NCI-H187 treated with DMSO at 0.1 percent for 48 hours (cell line): ENCODE measurements at places on chromosomes 7 and 10.

DNA sequence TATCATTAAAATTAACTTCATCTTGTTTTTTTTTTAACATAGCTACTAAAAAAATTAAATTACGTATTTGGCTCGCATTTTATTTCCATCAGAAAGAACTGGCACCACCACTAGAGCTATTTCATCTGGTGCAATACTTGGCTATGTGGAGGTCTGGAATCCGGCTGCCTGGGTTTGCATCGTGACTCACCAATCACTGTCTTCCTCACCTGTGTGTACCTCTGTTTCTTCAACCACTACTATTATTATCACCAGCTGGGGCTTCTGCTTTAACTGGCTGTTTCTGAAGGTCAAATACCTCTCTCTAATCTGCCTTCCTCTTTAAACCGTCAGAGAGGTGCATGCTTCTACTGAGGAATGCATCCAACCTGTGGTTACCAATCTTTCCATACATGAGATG, 6.5 kb downstream of the WDR91 start:
- DNase-seq, result no peak

DNA sequence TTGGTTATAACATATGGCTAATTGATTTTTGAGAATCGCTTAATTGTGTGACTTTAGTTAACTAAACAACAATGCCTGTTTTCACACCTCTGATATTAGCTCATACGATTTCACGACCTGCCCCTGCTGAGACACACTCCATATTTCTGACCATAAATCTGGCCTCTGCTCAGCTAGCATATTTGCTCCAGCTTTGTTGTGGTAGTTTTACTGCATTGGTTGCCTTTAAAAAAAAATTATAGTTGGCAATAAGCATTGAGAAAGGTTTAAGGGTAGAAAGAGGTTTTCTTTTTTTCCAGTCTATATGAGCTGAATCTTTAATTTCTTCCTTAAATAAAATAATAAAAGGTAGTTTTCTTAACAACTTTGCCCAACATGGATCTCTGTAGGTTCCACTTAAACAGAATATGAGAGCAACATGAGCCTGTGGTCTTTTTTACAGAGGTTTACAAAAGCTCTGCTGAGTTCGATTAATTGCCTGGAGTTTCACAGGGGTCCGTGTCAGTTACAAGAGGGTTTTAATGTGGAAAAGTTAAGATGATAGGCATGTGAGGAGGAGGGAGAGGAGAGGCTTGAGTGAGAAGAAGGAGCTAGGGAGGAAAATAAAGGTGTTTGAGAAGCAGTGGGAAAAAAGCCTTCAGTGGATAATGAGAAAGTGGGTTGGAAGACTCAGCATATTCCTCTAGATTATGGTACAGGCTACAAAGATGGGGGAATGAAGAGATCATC, 318.2 kb downstream of the CXCL12 start:
- DNase-seq, result no peak

GRCh38 chr7:83476511-83477050, 172.4 kb downstream of the SEMA3E start:
- DNase-seq, result no peak

DNA sequence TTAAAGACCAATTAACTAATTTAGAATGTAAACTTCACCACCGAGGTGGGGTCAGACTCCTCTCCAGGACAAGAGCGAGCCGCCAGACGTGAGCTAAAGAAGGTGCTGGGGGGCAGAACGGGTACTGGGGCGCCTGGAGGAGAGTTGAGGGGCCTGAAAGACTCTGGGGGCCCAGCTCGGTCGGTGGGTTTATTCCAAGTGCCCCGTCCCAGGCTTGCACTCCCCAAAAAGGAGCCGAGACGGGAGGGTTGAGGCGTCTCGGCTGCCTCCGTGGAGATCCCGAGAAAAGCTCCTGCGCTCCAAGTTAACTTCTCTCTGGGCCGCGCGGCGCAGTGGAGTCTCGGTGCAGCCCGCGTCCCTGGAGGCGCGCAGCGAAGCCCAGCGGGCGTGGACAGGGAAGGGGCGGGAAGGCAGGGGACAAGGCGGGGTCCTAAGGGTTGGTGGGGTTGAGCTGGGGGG, 553.3 kb downstream of the TFEC start:
- DNase-seq, result no peak

- no peak for DNase-seq
Measured at GRCh38 chr10:111973306-111973705, 210.3 kb downstream of the GPAM start.

GRCh38 chr10:60964257-60965235, 20.6 kb upstream of the RHOBTB1 start:
- DNase-seq, result no peak

- DNase-seq, result no peak
Measured at GRCh38 chr7:151776446-151776845, 100.5 kb downstream of the PRKAG2 start.

DNA sequence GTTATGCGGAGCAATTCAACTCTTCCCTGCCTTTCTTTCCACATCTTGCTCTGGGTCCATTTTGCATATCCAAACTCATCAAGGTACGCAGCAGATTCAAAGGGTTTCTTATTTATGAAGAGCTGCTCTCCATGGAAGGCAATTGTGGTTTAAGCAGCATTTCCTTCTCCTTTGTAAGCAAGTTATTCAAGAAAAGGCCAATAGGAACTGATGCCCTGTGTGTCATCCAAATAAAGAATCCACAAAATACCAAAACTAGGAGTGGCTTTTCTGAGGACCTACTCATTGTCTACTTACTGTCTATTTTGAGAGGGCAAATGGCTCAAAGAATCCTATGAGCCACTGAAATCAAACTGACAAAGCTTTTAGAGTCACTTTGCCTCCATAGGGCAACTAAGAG, 253.1 kb downstream of the PTEN start:
- DNase-seq, result no peak

DNA sequence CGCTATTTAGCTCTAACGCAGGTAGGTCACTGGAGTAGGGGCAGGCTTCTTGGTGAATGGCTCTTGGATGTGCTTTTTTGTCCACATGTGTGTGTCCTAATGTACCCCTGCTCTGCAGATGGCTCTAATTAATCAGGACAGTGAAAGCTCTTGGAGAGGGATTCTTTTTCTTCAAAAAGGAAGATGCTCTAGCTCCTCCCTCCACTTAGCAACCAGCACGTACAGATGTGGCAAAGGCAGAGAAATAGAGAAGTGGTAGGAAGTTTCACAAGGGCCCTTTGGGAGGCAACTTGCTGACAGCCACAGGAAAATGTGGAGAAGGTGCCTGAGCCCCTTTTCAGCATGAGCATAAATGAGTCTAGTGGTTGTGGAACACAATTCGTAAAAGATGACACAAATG, 221.7 kb downstream of the PLXNA4 start:
- no peak for DNase-seq

GRCh38 chr10:60399328-60399727, 9.7 kb upstream of the ANK3 start:
- DNase-seq, result no peak

GRCh38 chr10:130801784-130802183, 509.7 kb downstream of the TCERG1L start:
- DNase-seq, result no peak

DNA sequence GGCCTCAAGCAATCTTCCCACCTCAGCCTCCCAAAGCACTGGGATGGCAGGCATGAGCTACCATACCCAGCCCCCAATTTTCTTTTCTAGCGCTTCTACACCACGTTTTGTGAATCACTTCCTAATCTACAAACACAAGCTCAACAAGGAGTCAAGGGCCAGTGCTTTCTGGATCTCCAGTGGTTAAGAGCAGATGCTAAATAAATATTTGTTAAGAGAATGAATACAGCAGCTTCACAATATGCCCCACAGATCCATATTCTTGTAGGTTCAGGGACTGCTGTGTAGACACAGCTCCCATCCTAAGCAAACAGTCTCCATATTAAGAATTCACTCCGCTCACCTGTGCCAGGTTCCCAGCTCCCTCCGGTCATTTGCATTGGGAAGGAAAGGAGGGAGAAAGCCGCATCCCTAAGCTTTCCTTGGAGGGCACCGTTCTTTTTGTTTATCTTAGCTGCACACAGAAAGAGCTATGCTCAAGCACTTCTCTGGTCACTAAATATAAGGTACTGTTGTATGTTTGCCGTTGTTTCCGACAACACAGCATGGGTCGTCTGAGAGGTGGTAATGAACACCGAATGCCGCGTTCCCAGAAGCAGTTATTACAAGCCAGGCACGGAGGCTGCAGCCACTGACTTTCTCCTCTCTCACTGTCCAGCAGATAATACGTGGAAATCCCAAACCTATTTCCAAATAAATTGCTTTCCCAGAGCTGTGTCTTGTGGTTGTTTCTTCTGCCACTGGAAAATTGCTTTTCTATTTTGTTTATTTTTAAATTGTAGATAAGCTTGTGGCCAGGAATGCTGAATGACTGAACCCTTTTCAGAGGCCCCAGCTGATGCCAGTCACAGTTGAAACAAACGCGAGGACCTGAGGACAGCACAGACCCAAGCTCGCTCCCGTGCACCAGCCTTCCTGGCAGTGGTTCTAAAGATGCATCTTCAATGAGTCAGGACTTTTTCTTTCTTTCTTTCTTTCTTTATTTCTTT, 217.1 kb downstream of the PRPF18 start:
- no peak for DNase-seq

DNA sequence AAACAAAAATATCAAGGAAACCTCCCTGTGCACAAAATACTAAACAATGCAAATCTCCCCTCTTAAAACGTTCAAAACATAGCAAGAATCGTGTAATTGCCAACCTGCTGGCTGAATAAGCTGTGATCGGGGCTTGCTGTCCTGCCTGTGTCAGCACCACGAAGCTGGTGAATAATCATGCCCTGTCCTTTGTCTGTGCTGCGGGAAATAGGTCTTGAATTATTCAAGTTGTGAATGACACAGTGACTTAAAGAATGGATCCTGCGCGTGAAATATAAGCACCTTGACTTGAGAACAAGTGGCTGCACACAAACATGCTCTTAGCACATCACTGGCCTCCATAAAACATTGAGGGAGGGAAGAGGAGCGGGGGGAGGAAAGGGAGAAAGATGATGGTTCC, 130.2 kb downstream of the OAT start:
- no peak for DNase-seq
